Fibroblast of lung (primary cell): ENCODE measurements at places on chromosomes 1 and 21. TPM values are rescaled to one million over a fixed set of nuclear protein-coding genes. Genes with fewer than 3 reads are reported as not detected.

Gene HSPB7
- 10.1 and 14.2 TPM in 2 replicates for polyA plus RNA-seq

Gene CR1L
- not detected in 2 replicates for polyA plus RNA-seq

Gene CNIH3
- polyA plus RNA-seq: 3.7 and 19.7 TPM in 2 replicates

Gene LHX4
- polyA plus RNA-seq: 0.03 and 0.09 TPM in 2 replicates

Gene RXRG
- 0.31 TPM in 1 of 2 replicates, not detected in the other for polyA plus RNA-seq

Gene S100A2
- 4.8 and 10.3 TPM in 2 replicates for polyA plus RNA-seq

Gene CCDC27
- not detected in 2 replicates for polyA plus RNA-seq

Gene OLFM3
- polyA plus RNA-seq: not detected in 2 replicates

Gene KRTAP20-1
- polyA plus RNA-seq: not detected in 2 replicates

Gene PCAT6
- polyA plus RNA-seq: 0.61 and 1.1 TPM in 2 replicates

Gene UBIAD1
- 7.1 and 12.9 TPM in 2 replicates for polyA plus RNA-seq

Gene SLC25A34
- polyA plus RNA-seq: 0.23 and 0.35 TPM in 2 replicates

Gene LRIG2
- 5.8 and 9.4 TPM in 2 replicates for polyA plus RNA-seq

Gene TTC39A
- 0.28 and 0.72 TPM in 2 replicates for polyA plus RNA-seq

Gene SPRR1B
- polyA plus RNA-seq: not detected in 2 replicates
